Activated CD8-positive, alpha-beta memory T cell treated with anti-CD3 and anti-CD28 coated beads, Interleukin-2, amount 10 ng/mL, durations not matched to agents 7 days and 5 days (primary cell): ENCODE measurements at places on chromosomes 5 and 9.

- no peak for DNase-seq
Measured at GRCh38 chr5:135041726-135042125, 7.7 kb upstream of the PITX1 start.

- no peak for DNase-seq
Measured at GRCh38 chr5:111237470-111237869, 13.3 kb downstream of the CAMK4 start.

GRCh38 chr5:191036-191948 lies at the start of gene LRRC14B:
Gene LRRC14B, plus strand, starts transcription at chr5:191495. Its CDS starts 44 bp downstream, at chr5:191539.
- DNase-seq, result no peak

- DNase-seq, result no peak
Measured at GRCh38 chr9:38638881-38639576, 18.6 kb upstream of the ANKRD18A start.

DNA sequence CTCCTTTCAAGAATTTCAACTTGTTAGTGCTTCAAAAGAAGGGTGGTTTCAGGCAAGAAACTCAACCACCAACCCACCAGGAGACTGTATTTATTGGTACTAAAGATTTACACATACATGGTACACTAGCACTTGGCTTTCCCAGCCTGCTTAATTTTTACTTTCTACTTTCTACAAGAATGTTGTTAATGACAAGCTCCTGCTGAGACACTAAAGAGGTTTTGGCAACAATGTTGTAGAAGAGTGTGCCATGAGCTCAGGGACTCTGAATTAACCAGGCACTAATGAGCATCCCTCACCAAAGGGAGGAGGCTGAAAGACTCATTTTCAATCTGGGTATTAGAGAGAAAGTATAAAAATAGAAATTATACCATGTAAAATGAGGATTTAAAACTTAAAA lies 195.0 kb downstream of the KIAA0825 start:
- no peak for DNase-seq

- no peak for DNase-seq
Measured at GRCh38 chr5:150583541-150584225, 56.8 kb upstream of the SYNPO start.
